ENCODE measurements at places on chromosomes 1 and 21. TPM values are rescaled to one million over a fixed set of nuclear protein-coding genes. Genes with fewer than 3 reads are reported as not detected.

Gene CHIA
- not detected for total RNA-seq

Gene S100A1
- total RNA-seq = not detected

Gene VAV3
- total RNA-seq = 59.1 TPM

Gene RBP7
- total RNA-seq = not detected

Gene LRRC8B
- 3.3 TPM for total RNA-seq
